Activated CD8-positive, alpha-beta memory T cell treated with anti-CD3 and anti-CD28 coated beads for 1 hour (primary cell): ENCODE measurements at places on chromosomes 1 and 21.

GRCh38 chr1:175221557-175222175 lies 29.1 kb upstream of the KIAA0040 start:
- DNase-seq = no peak

DNA sequence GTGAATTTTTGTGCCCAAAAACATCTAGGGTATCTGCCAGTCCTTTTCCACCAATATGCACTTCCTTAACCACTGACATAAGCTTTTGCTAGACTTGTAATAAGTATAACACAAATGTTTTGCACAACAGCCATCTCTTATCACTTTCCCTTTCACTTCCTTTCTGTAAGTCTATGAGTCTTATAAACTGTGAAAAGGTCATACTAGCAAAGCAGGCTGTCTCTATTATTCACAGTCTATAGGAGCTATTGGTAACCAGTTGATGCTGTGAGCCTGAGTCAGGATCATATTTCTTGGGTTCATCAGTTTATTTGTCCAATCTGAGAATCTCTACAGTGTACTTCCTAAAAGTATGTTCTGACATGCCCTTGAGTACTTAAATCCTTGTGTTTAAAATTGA lies 172.6 kb downstream of the CHRM3 start:
- DNase-seq = no peak

GRCh38 chr1:89900791-89901708 lies 80.2 kb downstream of the LRRC8D start:
- no peak for DNase-seq

GRCh38 chr21:39386194-39386593 lies 37.3 kb upstream of the HMGN1 start:
- DNase-seq = no peak

DNA sequence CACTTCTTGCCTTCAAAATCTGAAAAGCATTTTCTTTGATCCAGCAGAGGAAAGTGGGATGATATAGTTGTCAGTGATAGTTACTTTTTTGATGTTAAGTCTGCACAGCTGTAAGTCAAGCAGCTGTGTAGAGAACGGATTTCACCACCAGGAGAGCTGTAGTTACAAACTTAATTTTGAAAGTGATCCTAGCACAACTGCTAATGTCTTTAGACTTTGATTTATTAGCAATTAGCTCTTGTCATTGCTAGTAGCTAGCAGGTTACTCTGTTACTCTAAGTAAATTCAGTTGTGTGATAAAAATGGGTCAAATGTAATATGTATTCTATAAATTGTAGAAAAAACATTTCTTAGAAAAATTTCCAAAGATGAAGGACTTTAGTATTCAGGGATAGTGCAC lies 46.0 kb downstream of the ALG6 start:
- no peak for DNase-seq

DNA sequence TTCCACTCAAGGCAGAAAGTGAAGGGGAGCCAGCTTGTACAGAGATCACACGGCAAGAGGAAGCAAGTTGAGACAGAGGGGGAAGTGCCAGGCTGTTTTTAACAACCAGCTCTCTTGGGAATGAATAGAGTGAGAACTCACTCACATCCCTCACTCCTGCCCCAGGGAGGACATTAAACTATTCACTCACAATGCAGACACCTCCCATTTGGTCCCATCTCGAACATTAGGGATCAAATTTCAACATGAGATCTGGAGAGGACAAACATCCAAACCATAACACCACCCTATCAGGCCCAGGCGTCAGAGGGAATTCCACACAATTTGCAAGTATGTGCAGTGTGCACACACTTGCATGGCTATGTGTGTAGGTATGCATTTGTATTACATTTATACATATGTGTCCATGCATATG lies 62.7 kb downstream of the DMAP1 start:
- DNase-seq = no peak

- no peak for DNase-seq
These were observed 19.9 kb upstream of the ADGRL2 start for GRCh38 chr1:81780705-81781454.

DNA sequence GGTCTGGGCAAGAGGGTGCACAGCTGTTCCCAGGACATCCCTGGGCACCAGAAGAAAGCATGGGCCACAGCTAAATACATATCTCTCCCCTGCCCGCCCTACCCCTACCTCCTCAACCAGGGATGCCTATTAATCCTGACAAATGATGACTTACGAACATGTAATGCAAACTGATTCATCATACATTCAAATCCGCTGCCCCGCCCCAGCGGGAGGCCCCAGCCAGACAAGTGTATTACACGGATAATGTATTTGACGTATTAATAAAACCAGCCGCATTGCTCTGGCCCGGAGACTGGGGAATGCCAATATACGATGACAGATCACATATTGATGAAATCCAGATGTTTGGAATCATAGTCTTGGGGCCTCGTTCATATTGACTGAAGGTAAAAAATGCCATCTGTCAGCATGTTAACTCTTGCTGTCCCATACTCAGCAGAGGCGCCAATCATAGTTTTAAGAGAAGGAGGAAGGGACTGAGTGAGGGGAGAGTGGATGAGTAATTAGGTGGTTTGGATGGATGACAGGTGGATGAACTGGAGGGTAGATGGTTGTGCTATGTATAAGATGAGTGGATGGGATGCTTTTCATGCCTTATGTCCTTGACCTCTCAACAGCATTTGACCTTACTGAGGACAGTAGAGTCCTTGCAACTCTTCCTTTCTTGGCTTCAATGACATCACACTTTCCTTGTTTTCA lies 68.2 kb downstream of the TMEM53 start:
- no peak for DNase-seq

- no peak for DNase-seq
These were observed 19.9 kb downstream of the ACOT11 start for GRCh38 chr1:54567961-54568360.

- no peak for DNase-seq
These were observed 149.2 kb upstream of the TMEM51 start for GRCh38 chr1:15004396-15004795.

DNA sequence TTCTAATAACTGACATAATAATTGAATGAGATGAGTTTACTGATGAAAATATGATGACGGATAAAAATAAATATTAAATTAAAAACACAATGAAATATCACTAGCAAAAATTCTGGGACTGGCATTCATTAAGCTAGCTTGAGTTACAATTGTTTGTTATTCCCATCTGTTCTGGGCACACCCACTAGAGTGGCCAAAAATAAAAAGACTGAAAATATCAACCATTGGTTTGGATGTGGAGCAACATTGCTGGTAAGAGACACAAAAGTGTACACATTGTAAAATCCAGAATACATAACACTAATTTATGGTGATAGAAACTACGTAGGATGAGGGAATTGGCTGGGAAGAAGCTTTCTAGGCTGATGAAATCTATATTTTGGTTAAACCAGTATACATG lies 9.6 kb upstream of the NEK7 start:
- DNase-seq = no peak

DNA sequence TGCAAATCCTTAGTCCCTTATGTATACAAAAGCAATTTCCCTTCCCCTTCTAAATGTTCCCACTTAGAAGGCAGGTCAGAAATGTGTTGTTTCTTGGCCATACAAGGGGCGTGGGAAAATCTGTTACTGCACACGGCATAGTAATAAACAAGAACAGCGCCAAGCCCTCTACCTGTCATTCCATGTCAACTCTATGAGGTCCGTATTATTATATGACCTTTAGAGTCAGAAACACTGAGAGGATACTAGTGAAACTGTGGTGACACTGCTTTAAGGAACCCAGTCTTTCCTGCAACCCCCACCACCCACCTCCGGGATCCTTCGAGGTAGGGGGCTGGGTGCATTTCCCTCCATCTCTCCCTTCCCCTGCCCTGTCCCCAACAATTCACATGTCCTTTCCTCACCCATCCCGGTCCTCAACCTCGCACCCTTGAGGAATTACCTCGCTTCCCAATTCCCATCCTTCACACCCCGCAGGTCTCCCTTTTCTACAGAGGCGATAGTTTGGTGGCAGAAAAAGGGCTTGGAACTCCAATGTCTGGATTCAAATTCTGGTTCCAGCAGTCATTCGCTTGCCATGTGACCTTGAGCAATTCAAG lies 647 bp downstream of the SDHB start:
- no peak for DNase-seq

DNA sequence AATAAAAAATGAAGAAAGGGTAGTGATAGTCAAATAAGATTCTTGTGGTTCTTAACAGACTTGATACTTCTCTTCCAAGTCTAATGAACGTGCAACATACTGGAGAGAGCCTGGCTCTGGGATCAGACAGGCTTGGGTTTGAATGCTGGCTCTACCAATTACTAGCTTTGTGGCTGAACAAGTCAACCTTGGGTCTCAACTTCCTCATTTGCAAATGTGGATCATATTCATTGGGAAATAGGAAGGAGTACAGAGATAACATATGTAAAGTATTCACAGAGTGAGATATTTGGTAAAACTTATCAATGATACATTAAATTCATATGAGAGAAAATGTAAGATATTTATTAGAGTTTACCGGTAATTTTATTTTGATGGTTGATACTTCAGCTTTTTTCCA lies 2.0 kb downstream of the EDEM3 start:
- DNase-seq = no peak

DNA sequence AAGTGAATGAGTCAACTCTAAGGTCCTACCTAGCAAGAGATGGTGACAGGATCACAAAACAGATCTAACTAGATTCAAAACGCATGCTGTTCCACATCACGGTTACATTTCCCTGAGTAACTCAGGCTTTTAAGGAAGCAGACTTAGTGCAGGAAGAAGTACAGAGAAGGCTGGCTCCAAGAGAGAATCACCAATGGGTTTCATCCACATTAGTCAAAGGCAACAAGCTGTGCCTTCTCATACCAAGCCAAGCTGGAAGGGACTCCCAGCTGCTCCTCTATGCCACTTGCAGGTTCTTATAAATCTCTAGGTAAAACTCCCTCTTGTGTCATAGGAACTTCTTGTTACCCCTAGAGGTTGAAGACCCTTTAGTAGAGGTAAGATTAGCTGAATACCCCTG lies 109.0 kb downstream of the KCNH1 start:
- no peak for DNase-seq

GRCh38 chr1:243715285-243715684 lies 134.8 kb downstream of the AKT3 start:
- DNase-seq = no peak

- DNase-seq = no peak
These were observed 273.3 kb downstream of the OLFM3 start for GRCh38 chr1:101723415-101723814.

GRCh38 chr1:79920960-79921669 lies 914.6 kb upstream of the ADGRL4 start:
- DNase-seq = no peak

DNA sequence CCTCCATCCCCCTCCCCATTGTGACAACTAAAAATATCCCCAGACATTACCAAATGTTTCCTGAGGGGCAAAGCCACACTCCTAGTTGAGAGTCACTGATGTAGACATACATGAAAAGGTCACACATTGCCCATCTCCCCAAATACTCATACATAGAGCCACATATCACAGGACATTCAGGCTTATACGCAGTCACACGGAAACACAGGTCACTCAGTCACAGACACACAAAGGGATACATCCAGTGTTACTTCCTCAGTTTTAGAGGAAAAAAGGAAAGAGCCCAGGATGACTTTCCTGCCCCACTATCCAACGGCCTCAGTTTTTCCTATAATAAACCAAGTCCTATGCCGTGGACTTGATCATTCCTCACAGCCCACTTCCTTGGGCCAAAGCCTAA lies 1.9 kb downstream of the SLC39A1 start:
- DNase-seq = no peak

GRCh38 chr1:63101336-63101735 lies 221.0 kb upstream of the FOXD3 start:
- no peak for DNase-seq

DNA sequence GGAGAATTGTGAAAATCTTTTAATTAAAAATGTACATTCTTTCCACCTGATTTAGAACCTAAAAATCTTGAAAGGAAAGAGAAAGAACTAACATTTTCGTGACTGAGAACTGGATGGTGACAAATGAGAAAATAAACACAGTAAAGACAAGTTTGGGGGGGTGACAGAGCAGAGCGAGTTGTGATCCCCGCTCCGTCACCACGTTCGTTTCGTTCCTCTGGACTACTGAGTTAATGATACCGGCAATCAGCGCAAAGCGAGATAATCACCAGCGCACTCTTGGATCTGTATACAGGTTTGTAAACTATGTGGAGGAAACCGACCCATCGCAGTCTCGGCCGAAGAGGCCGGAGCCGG lies 31.2 kb upstream of the CFAP126 start:
- no peak for DNase-seq
